ENCODE measurements at places on chromosomes 3 and 15. TPM values are rescaled to one million over a fixed set of nuclear protein-coding genes. Genes with fewer than 3 reads are reported as not detected.

DNA sequence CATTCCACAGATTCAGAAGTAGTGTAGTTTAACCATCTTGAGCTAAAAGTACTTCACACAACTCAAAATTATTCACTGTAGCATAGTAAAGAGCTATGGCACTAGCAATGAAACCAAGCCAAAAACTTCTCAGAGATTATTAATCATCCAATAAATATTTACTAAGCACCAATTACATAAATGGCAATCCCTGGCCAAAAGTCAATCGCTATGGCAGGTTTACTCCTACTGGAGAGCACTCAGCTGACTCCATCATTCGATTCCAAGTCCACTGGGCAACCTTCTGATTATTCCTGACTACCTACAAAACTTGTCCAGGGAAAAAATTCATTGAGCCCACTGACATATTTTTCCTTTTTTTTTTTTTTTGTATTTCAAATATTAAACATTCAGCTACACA lies 23.9 kb downstream of the ATP13A3 start:
- no peak overlapping the region for H3K27ac ChIP-seq
- no peaks in the 10 kb centered on the region for H3K4me1 ChIP-seq
- no peaks in the 10 kb centered on the region for H3K27me3 ChIP-seq
- no peak for DNase-seq
- no peak overlapping the region for H3K4me3 ChIP-seq

GRCh38 chr3:23685541-23686258 lies 120.1 kb upstream of the UBE2E1 start:
- DNase-seq, result peak; percentile 91
- no peak overlapping the region for H3K4me3 ChIP-seq
- peak overlapping the region; percentile 82 for H3K27ac ChIP-seq
- peaks cover 26% of the 10 kb centered on the region for H3K4me1 ChIP-seq

- no peaks in the 10 kb centered on the region for H3K4me1 ChIP-seq
- H3K36me3 ChIP-seq, result no peaks in the 10 kb centered on the region
- H3K27me3 ChIP-seq, result peaks cover 22% of the 10 kb centered on the region
- no peak overlapping the region for H3K27ac ChIP-seq
- H3K4me3 ChIP-seq, result no peak overlapping the region
Measured at GRCh38 chr15:31930967-31931366, 99.3 kb upstream of the CHRNA7 start.

VPS39 gene
- 57.6 TPM for total RNA-seq

KNG1 gene
- total RNA-seq, result not detected

SLC22A14 gene
- not detected for total RNA-seq

- H3K4me1 ChIP-seq, result no peaks in the 10 kb centered on the region
- no peak for DNase-seq
- no peaks in the 10 kb centered on the region for H3K27me3 ChIP-seq
- H3K4me3 ChIP-seq, result no peak overlapping the region
- no peak overlapping the region for H3K27ac ChIP-seq
- H3K36me3 ChIP-seq, result no peaks in the 10 kb centered on the region
Measured at GRCh38 chr3:40713795-40714194, 189.0 kb downstream of the ZNF621 start.

SLC27A2 gene
- 7.5 TPM for total RNA-seq

DNA sequence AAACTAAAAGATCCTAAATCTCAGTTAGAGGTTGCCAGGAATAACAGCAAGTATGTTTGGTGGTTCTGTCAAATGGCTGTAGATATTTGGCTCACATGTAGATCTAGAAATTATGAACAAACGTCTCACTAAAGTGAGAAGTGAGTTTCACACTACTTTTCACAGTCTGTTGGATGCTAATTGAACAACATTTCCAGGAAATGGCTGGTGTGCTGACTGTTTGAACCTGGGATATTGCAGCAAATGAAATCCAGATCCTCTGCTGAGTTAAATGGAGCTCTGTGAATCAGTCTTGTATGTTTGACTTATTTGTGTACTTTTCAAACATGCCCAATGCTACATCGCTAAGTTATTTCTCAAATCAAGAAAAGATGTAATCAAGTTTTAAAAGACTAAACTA lies 21.3 kb upstream of the RSL24D1 start:
- H3K4me3 ChIP-seq, result no peak overlapping the region
- H3K4me1 ChIP-seq, result peaks cover 23% of the 10 kb centered on the region
- no peak overlapping the region for H3K27ac ChIP-seq
- H3K27me3 ChIP-seq, result no peaks in the 10 kb centered on the region
- DNase-seq, result no peak

DNA sequence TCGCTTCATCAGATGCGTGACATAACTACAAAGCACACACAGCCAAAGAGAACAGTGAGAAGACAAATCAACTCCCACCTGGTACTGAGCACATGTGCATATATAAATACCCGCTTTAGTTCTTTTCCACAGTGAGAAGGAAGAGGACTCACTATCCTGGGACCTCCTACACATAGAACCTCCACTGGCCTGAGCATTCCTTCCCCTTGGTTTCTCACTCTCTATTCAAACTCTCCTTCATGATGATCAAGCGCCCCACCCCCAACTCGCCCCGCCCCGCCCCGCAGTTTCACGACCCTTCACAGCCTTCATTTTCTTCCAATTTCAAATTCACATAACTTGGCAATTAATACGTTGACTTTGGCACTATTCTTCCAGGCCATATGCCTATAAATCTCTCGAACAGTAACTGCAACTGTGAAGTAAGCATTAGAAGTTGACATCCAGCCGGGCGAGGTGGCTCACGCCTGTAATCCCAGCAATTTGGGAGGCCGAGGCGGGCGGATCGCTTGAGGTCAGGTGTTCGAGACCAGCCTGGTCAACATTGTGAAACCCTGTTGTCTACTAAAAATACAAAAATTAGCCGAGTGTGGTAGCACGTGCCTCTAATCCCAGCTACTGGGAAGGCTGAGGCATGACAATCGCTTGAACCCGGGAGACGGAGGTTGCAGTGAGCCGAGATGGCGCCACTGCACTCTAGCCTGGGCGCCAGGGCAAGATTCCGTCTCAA lies 1.1 kb downstream of the RPS17 start:
- peaks cover 41% of the 10 kb centered on the region for H3K36me3 ChIP-seq
- H3K27me3 ChIP-seq, result no peaks in the 10 kb centered on the region
- peak overlapping the region; percentile 88 for H3K27ac ChIP-seq
- H3K4me1 ChIP-seq, result peaks cover 15% of the 10 kb centered on the region

DNA sequence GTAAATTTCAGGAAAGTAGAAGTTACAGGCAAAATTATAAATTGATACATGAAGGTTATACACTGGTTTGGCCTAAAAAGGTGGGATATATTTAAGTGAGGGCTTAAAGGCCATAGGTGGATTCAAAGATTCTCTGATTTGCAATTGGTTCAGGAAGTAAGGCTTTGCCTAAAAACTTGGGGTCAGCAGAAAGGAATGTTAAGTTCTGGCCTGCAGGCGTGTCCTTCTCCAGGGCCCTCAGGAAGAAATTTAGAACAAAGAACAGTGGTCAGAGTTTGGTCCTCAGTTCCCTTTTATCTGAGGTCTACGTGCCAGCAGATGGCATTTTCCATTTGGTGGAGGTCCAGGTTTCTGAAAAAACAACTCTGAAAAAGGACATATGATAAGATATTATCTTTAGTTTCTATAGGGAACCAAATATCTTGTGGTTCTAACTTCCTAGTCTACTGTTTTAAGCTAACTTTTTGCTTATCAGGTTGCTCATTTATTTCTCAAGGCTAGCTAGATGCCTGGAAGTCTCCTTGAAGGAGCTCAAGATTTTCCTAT lies 40.5 kb downstream of the SCN11A start:
- no peak for DNase-seq
- no peak overlapping the region for H3K27ac ChIP-seq
- H3K4me1 ChIP-seq, result no peaks in the 10 kb centered on the region
- H3K4me3 ChIP-seq, result no peak overlapping the region

STAG1 gene
- total RNA-seq, result 34.5 TPM

GRCh38 chr3:107368654-107369398 lies 8.4 kb upstream of the CCDC54 start:
- no peak for DNase-seq
- H3K27ac ChIP-seq, result 0 out of 2 replicates have a peak overlapping the region, but pooled peaks have one; percentile 68
- no peaks in the 10 kb centered on the region for H3K27me3 ChIP-seq
- peaks cover 5% of the 10 kb centered on the region for H3K36me3 ChIP-seq
- H3K4me1 ChIP-seq, result peaks cover 19% of the 10 kb centered on the region
- H3K4me3 ChIP-seq, result no peak overlapping the region

ZMYND10 gene
- total RNA-seq, result 8.7 TPM

DNA sequence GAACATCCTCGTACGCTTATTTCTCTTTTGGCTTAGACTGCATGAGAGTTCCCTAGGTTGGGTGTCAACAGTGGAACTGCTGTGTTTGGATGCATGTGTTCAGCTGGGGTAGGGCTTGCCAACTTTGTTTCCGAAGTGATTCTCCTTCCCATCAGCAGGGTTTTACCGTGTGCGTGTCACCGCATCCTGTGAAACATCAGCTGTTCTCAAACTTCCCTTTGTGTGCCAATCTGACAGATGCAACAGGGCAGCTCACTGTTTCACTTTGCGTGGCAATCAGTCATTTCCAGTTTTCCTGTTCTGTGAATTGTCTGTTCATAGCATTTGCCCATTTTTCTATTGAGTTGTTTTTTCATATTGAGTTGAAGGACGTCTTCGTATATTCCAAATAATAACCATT lies 218.8 kb downstream of the VPS13C start:
- DNase-seq, result no peak
- H3K27ac ChIP-seq, result no peak overlapping the region
- no peaks in the 10 kb centered on the region for H3K27me3 ChIP-seq

FOXB1 gene
- 2.2 TPM for total RNA-seq

PRKCD gene
- total RNA-seq, result 30.1 TPM

SPSB4 gene
- total RNA-seq, result not detected

DNA sequence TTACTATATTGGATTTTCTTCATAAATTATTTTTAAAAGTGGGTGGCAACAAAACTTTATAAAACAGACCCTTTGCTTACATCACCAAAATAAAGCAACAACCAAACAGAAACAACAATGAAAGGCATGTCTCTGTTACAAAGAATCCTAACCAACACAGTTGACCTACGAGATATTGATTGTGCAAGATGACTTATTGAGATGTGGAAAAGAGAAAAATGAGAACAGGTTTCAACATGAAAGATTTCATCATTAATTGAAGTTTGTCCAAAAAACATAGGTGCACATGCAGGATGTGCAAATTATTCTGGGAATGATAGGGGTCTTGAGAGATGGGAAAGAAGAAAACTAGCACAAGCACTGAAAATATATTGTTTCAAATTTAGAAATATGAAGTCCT lies 9.0 kb downstream of the GMNC start:
- no peaks in the 10 kb centered on the region for H3K36me3 ChIP-seq
- no peak overlapping the region for H3K27ac ChIP-seq
- H3K27me3 ChIP-seq, result no peaks in the 10 kb centered on the region
- no peak overlapping the region for H3K4me3 ChIP-seq
- DNase-seq, result no peak

ZNF80 gene
- not detected for total RNA-seq

DNA sequence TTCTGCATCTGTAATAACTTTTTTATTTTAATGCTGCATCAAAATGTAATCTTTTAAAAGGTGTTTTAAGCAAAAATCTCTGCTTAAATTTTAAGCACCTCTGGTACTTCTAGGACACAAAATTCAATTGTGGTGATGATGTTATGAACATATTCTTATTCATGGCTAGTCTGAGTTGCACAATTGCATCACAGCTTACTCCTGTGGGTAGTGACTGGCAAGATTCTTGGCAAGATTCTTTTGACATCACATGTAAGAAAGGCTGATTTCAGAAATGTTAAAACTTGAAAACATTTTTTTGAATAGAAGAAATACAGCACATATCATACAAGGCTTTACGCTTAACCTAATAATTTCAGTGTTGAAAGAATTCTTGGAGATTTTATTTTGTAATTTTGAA lies 35.7 kb downstream of the IQCH start:
- no peak for DNase-seq
- no peak overlapping the region for H3K27ac ChIP-seq
- H3K4me1 ChIP-seq, result no peaks in the 10 kb centered on the region
- H3K27me3 ChIP-seq, result no peaks in the 10 kb centered on the region

KLHL40 gene
- not detected for total RNA-seq

DNA sequence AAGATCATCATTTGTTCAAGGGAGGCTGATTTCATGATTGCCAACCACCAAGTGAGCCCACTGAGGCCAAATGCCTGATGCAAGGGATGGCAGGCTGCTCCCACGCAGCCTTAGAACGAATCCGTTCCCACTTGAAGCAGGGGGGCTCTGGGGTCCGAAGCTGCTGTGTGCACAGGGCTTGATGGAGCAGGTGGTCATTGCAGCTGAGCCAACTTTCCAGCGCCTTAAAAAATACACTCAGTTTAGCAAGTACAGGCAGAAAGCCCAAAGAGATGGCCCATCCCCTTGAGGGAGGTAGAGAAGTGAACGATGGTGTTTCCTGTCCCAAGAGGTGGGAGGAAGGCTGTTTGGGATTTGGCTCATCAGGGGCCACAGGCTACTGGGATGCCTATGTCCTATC lies 16.7 kb downstream of the LIMD1 start:
- no peak overlapping the region for H3K4me3 ChIP-seq
- H3K4me1 ChIP-seq, result peaks cover 33% of the 10 kb centered on the region
- no peaks in the 10 kb centered on the region for H3K27me3 ChIP-seq
- H3K27ac ChIP-seq, result no peak overlapping the region
- no peak for DNase-seq

DNA sequence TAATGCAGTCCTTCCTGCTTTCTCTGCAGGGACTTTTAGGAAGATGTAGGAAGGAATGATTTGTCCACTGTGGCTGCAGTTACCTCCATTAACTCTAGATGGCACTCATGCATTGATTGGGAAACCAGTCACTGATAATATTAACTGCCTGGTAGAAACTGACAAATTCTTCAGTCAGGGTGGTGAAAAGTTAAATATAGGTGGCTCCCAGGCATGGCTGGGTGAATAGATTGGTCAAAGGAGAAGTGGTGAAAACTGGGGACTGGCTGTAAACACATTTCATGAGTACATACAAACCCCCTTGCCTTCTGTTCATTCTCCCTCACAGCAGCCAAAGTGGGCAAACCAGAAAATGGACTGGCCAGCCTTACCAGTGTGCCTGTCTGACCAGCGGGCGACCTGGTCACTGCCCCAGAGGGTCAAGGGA lies 333.4 kb downstream of the THSD4 start:
- peak; percentile 47 for DNase-seq
- peaks cover 46% of the 10 kb centered on the region for H3K4me1 ChIP-seq
- no peak overlapping the region for H3K4me3 ChIP-seq
